Choroid plexus epithelial cell (primary cell): ENCODE measurements at places on chromosomes 13 and 19.

GRCh38 chr13:64538711-64539110, 2691.4 kb downstream of the PCDH9 start:
- no peak for DNase-seq

GRCh38 chr13:75788481-75788981, 152.4 kb downstream of the LMO7 start:
- peak; percentile 83 for DNase-seq

GRCh38 chr19:33784432-33784831, 12.2 kb upstream of the KCTD15 start:
- peak; percentile 16 for DNase-seq

DNA sequence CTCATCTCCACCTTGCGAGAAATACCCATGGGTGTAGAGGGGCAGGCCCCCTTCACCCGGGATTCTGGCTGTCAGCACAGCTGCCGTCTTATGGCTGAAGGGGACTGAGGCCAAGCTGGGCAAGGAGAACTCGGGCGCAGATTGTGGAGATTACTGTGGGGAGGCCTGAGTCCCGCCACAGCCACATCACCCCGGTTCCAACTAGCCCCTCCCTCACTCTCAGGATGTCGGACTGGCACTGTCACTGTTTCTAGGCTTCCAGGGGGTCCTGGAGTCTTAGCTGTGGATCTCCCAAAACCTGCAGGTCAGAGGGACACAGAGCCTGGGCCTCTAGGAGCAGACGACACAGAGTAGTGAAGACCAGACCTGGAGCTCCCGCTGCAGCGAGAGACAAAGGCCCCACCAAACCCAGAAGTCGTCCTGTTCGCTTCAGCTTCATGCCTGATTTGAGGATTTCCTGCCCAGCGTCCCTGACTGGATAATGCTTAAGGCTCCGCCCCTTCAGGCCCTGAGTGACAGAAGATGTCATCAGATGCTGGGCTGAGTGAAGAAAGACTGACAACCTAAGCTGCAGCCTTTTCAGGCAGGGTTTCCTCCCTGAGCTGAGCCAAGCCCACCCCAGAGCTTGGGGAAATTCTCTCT, 55.8 kb downstream of the ZNF93 start:
- no peak for DNase-seq

DNA sequence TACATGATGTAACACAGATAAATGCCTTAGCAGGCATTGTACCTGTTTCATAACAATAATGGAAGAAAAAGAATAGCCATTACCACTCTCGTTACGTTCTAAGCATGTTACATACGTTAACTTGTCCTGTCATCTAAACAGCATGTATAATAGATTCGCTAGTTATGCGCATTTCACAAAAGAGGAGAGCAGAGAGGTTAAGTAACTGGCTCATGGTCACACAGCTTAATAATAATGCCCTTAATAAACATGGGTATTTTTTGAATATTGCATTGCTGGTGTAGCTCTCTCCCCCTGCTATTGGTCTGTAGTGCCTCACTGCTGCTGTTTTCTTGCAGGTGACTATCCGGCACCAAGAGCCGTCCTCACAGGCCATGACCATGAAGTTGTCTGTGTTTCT, 188.3 kb upstream of the MAB21L1 start:
- DNase-seq = no peak

GRCh38 chr13:20174656-20175405, 14.0 kb upstream of the GJA3 start:
- peak; percentile 86 for DNase-seq

DNA sequence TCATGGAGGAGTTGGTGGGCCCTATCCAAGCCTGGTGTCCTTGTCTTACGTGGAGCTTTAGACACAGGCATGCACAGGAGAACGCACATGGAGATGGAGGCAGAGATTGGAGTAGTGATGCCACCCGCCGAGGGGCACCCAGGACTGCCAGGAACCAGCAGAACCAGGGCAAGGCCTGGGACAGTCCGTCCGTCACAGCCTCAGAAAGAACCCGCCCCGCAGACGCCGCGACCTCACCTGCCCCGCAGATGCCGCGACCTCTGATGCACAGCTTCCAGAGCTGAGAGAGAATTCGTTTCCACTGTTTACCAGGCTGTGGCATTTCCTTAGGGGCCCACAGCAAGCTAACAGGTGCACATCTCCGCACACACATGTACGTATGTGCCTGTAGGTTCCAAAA, 15.3 kb downstream of the GRTP1 start:
- no peak for DNase-seq

DNA sequence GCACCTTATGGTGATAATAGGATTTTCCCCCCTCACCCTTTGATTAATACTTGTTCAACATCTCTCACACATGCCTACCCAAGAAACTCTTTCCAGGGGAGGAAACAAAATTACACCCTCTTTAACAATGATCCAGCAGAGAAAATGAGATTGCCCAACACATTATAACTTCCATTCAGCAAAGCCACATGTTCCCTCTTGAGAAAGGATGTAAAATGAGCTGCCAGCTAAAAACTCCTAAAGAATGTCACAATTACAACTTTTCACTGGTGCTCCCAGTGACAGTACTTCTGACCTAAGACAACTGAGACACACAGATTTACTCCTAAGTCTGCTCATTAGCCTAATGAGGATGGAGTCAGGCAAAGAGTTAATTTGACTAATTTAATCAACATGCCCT, 621.4 kb downstream of the DIAPH3 start:
- DNase-seq = no peak

DNA sequence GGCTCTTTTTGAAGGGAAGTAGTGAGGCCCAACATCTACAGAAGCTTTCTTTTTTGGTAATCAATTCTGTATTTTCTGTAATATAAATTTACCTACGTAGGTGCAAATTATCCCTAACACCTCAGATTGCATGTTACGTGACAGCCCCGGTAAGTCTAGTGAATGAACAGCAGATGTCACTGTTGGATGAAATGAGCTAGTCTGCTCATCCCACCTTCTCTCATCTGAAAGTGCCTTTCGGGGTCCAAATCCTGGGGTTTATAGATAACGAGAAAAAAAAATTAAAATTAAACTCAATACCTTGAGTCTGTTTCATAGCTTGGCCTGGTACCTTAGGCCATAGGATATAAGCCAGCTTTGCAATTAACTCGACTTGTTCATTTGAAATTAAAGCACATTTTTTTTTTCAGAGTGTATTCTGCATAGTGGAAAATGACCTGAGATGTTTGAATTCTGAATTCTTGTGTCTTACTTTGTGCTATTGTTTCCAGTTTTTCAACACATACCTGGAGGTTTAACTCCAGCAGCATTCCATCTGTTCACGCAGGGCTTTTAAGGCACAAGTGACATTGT, 548.2 kb downstream of the GPC5 start:
- peak; percentile 62 for DNase-seq

- peak; percentile 39 for DNase-seq
These were observed 4.5 kb upstream of the TIMM44 start for GRCh38 chr19:7947939-7948338.
